ENCODE measurements at places on chromosomes 3 and 15.

DNA sequence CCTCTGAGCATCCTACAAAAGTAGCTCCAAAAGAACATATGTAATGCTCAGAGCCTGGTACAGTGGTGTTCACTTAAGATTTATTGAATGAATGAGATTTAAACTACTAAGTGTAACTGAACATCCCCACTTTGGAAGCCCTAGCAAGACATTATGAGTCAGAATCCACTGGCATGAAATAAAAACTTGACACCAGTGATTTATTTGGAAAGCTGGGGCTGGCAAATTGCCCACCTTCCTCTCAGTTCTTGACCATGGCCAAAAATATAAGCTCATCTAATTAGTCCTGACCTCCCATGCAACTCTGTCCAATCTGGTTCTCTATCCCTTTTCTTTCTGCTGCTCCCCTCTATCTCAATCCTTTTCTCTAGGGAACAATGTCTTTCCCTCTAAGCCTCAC lies 418.0 kb downstream of the PLCL2 start:
- DNase-seq = no peak

GRCh38 chr3:100869787-100870186 lies 123.4 kb downstream of the ABI3BP start:
- no peak for DNase-seq

DNA sequence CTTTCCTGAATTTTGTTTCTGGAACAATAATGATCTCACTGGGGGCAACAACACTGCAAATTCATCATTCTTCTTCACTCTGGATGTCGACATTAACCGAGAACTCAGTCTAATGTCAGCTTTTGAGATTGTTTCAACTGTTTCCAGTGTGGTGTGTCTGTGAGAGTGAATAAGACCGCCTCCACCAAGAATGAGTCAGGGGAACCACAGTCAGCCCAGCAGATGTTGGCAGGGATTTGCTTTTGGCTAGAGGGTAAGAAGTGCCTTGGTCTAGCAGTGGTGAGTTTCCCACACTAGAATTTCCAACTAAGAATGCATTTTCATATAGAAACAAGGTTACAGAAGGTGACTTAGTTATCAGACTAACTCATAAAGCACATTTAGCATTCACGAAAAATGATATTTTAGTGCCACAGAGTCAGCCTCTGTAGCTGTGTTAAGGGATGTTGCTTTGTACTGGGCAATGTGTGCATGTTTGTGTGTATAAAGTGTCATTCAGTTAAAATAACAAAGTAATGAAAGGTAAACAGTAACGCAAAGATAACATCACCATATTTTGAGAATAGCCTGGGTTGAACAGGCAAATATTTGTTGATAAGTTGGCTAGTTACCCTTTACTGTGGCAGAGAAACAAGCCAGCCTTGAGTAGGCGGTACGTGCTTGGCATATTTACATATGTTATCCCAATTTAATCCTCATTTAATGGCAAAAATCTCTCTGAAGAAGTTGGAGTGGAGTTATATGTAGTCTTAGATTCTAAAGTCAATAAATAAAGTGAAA lies 33.8 kb downstream of the DRD3 start:
- DNase-seq = peak; percentile 56

DNA sequence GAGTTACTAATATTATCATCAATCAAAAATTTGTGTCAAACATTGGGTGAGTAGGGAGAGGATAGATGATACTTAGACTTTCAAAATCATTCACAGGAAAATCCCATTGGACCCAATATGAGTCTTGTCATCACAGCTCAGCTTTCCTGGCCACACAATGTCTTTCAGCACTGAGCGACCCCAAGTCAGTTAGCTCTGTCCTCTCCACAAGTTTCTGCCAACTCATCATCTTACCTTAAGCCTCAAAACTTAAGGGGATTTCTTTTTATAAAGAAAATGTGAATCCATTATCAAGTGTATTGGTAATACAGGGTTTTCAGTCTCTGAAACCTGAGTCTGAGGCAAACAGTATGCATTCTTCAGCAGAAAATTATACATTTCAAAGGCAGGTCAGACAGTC lies 55.8 kb downstream of the SUMF1 start:
- no peak for DNase-seq

GRCh38 chr3:169769287-169770181 lies at the start of gene ACTRT3:
Gene ACTRT3 (minus strand): TSS chr3:169769561. CDS start chr3:169769520, 41 bp downstream.
- DNase-seq = peak; percentile 45

DNA sequence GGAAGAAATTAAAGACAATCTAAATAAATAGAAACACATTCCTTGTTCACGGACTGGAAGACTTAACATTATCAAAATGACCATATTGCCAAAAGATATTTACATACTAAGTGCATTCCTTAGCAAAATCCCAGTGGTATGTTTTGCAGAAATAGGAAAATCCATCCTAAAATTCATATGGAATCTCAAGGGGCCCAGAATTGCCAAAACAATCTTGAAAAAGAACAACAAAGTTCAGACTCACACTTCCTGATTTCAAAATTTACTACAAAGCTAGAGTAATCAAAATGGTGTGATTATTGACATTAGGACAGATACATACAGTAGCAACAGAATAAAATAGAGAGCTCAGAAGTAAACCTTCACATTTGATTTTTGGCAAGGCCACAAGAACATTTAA lies 515.5 kb downstream of the OCA2 start:
- DNase-seq = no peak

DNA sequence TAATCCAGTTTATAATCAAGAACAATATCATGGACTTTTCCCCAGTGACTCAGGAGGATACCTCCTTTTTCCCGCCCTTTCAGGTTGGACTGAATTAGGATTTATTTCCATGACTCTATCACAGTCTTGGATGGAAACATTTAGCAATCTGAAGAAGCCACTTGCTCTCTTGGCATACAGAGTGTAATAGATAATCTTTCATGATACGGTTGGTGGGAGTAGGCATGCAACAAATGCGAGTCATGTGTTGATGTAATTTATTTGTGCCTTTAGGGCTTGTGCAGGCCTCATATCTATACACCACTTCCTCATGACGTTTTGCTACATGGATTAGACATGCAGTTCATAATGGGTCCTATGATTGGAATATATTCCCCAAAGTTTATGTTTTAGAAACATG lies 54.2 kb upstream of the MCTP2 start:
- no peak for DNase-seq

All from stimulated activated CD8-positive, alpha-beta memory T cell treated with anti-CD3 and anti-CD28 coated beads, Interleukin-7, amount 100 ng/mL, for 48 hours (primary cell).